ENCODE measurements at places on chromosomes 5 and 9.

DNA sequence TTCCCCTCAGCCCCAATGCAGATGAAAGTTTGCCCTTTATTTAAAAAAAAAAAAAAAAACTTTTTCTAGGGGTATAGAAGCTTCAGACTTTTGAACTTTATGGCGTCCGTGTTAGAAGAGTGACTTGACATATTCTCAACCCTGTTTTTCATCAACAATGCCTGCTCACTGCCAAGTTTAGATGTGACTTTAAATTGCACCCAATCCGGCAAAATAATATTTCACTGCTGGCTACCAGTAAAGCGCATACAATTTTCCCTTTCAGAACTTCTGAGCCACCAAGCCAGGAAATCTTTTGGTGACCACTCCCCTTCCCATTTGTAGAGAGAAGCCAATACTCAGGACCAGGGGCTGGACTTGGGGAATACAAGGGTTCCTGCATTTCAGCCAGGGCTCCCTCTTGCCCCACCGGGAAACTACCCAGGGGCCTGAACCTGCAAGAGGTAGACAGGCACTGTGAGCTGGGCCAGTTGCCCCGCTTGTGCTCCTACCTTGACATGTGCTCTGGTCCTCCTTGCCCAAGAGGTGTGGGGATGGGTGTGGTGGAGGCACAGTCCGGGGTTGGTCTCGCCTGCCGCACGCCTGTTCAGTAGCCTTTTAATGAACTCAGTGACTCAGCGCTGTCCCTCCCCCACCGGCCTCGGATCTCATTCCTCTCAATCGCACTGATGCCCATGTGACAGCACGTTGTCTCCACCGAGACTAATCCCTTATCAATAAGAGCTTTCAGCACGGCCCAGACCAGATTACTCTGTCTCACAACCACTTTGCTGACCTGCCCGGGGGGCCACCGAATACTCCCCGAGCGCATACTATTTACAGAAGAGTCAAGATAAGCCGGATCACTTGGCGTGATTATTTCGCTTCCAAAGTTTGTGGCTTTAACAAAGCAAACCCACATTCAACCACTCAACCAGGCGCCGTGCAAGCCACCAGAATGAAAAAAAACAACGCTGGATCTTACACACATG, 226.4 kb downstream of the DCP2 start:
- no peak for DNase-seq

GRCh38 chr9:106277966-106278365, 583.6 kb downstream of the TMEM38B start:
- DNase-seq = peak; percentile 71

DNA sequence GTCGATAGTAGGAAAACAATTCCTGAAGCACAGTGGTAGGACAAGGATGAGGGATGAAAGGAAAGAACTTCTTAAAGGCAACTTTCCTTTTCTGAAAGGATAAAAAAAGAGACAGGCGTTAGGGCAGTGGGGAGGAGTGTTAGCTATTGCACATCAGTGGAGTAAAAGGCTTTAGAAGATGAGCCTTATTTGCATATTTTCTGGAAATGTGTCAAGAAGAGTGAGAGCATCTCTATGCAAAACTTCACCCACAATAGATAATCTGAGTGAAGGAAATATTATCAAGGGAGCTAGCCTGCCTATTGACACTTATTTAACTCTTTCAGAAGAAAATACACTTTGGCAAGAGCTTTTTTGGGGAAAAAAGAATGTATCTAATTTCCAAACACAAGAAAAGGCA, 151.6 kb downstream of the MACIR start:
- DNase-seq = no peak

DNA sequence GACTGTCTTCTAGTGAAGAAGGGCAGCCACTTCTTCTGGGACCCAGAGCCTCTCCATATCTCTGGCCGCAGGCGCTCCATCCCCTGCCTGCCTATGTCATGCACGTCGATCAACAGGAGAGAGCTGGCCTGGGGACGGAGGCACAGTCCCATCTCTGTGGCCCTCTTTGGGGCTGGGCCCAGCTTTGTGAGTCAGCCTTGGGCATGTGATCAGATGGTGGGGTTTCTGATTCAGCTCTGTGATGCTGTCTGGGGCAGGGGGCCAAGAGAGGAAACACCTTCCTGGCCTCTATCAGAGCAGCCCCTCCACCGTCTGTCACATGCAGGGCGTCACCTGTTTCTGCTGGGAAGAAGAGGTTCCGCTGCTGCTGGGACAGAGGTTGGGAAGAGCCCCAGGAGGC, 72.6 kb downstream of the MVB12B start:
- DNase-seq = peak; percentile 28

GRCh38 chr5:148855249-148856008, 29.0 kb downstream of the ADRB2 start:
- no peak for DNase-seq

DNA sequence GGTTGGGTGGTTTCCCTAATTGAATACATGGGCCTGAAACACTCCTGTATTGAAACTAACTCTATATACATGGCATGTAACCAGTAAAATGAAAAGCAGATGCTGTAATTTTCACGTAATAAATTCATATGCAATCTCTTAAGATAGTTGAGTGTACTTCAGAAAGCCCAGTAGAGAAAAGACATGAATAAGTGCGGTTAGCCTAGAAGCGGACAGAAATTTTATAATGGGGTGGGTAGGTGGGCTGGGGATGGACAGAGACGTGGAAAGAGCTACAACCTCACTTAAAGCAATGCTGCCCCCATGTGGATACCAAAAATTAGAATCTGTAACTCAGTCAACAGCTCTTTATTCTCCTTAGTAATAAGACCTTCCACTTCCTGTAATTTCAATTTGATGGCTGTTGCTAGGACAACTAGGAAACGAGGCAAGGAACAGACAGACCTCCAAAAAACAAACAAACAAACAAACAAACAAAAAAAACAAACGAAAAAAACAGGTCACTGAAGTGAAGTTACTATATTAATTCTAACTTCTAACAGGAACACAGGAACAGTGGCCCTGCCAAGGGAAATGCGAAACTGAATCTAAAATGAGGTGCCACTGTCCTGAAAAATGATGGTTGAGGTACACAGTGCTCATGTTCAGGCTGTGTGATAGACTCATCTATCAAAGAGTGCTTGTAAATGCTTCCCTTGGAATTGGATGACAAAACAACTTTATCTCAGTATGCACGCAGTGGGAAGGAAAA, 103.4 kb upstream of the GNA14 start:
- DNase-seq = peak; percentile 90

GRCh38 chr9:96559339-96559943, 60.2 kb downstream of the CDC14B start:
- DNase-seq = no peak

DNA sequence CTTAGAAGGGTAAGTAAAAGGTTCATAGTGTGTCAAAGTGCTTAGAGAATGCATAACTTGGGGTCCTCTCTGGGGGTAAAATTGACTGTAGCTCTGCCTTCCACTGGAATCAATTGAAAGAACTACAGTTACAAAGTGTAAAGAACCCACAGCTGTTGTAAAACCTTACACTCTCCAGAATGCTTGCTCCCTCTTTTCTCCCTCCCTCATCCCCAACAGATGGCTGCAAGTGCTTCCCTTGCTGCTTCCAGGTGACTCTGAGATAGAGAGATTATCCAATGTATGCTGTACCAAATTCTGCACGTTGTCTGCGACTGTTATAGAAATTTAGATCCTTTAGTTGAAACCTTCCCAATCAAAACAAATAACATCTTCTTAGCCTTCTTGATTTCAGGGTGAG, 126.0 kb downstream of the STK32A start:
- no peak for DNase-seq
